ENCODE measurements at places on chromosomes 1 and 21.
A peak's percentile ranks its signal among the peaks of the same experiment; 100 is the strongest.

DNA sequence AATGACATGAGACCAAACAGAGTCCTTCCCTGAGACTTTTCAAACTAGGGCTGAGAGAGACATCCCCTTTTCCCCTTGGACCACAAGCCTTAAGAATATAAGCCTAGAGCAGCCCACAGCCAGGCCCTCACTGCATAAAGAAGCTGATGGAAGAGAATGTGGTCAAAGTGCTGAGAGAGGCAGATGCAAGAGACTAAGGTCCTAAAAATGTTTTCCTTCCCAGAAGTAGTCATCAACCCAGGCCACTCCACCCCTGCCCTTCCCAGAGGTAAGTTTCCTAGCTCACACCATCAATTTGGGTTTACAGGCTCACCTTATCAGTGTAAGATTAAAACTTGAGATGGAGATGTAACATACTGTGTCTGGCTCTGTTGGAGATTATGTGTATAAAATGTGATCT is 58.2 kb downstream of the BCAR3 start:
- no peak for DNase-seq

DNA sequence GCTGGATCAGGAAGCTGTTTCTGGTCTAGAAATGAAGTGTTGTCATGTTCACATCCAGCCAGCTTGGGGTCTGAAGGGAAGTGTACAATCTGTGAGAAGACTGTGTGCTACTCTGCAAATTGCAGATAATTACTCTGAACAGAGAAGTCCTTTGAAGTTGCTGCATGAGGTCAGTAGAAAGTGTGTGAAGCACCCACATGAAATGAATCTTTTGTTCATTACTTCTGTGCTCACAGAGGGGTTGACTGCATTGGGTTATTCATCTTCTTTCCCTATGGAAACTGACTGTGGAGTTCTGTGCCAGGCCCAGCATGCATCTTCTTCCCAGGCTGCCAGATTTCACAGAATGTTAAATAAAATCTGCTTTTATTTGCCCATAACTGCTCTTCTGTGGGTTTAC is 47.1 kb downstream of the CTH start:
- no peak for DNase-seq

DNA sequence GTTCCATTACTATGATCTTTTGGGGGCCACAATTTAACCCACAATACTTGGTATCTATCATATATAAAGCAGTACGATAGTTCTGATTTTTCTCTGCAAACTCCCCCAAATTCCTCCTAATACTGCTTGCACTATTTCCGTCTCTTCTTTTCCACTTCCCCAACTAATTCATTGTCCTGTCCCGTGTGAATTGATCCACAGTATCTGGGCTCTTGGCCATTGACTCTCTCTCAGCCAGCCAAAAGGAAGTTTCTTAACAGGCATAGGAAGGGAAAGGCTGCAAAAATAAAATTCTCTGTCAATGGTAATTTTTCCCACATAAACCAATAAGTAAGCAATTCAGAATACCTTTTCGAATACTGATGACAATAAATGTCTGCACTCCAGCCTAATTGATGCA is 91.7 kb upstream of the DSCAM start:
- DNase-seq, result no peak

DNA sequence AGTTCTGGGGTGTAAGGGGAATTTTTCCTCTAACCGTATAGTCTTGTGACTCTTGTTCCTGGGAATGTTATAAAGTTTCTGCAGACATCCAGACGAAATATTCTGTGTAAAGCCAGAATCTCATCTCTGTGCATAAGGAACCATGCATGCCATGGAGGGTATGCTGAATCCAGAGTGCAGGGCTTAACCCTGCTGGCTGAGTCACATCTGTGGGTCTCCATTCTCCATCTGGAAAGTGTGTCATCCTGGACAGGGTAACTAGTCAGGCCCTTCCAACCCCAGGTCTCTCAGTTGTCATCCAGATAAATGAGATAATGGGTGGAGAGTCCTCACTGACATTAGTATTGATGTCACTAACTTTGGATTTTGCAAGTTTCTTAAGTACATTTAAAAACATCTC is 48.8 kb downstream of the ATP5PO start:
- DNase-seq, result no peak

DNA sequence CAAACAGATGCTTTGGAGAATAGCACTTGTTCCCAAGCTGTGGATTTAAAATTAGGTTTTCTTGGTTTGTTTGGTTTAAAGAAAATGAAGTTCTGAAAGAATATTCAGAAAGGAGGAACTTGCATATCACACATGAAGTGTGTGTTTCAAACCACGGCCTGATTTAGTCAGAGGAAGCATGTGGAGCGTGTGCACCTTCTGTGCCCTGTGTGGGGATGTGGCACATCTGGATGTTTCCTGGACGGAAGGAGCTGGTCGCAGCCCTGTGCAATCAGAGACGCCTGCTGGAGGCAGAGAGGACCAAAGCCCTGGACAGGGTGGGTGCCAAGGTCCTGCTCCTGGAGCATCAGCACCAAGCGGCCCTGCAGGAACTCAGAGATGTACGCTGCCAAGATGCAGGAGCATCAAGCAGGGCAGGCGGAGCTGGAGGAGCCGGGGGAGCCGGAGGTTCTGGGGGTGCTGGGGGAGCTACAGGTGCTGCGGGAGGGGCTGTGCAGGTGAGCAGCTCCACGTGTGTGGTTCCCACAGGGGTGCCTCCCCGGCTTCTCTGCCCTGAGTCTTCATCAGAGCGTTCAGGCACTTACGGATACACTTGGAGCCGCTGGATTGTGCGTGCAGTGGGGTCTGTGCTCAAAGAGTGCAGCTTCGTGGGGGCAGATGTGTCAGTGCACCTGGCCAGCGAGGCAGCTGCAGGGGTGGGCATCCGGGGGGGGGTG is 45.7 kb downstream of the PCNT start:
- no peak for DNase-seq

GRCh38 chr1:16162163-16162822 is 6.4 kb upstream of the EPHA2 start:
- DNase-seq, result peak; percentile 77

- DNase-seq, result peak; percentile 6
These were observed 485 bp downstream of the SIPA1L2 start for GRCh38 chr1:232629250-232630046.

DNA sequence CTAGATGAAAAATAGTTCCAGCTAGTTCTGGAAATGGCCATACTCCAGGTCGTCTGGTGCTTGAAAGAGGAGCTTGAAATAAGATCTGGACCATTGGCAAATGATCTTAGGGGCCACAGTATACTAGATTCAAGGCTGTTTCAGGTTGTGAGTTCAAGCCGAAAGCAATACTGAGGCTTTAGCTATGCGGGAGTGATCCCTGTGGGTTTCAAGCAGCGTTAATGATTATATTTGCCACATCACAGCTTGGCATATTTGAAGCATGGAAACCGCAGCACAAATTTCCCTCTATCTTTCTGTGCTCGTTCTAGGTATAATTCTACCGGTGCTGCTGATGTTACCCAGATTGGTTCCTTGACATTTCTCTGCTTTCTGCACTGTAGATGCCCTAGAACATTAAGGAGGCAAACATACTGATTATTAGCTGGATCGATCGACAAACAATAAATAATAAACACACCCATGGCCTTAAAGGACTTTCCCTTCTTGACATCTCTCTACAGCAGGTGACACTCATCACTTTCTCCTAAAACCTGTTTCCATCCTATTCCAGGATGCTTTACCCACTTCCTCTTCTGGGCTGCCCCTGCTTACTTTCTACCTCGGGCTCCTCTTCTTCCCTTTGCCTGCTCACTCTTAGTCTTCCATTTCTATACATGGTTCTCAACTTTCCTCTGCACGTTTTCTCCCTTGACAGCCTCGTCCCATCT is 40.6 kb upstream of the LYST start:
- DNase-seq, result no peak

- no peak for DNase-seq
These were observed 223.4 kb downstream of the PLPP3 start for GRCh38 chr1:56355918-56356317.

DNA sequence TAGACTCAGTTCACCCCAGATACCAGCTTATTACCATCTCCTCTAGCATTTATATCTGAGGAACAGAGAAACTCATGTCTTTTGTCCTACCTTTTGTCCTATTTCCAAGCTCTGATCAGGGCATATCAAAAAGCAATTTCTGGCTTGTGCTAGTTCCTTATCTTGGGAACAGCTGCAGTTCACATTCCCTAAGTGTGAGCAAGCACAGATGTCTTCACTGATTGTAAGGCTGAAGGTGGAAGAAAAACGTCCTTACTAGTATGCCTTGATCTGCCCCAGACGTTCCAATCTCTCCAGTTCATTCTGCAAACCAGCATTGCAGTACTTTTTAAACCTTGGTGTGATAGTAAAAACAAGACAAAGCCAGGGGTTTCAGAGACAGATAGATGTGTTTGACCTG is 139.8 kb downstream of the NCAM2 start:
- no peak for DNase-seq

DNA sequence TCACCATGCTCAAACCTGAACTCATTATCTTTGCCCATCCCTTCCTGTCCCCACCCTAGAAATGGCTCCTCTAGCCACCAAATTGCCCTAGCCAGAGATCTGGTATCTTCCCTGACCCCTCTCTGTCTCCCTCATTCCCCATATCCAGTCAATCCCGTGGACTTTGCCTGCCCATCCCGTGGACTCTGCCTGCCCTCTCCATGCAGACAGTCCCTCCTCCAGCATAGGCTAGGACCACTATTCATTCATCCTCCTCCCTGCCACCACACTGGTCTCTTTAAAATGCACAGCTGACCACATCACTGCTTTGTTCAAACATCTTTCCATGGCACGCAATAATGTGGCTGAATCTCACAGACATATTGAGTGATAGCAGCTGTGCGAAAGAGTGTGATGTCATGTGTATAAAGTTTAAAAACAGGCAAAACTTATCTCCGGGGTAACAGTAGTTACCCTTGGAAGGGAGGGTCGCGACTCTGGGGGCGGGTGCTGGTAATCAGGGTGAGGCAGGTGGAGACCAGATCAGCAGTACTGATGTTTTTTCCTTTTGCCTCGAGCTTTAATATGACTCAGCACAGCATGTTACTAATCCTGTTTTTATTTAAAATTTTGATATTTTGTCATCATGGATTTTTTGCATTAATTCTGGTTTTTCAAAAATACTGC is 4.8 kb upstream of the SLC2A1 start:
- DNase-seq, result no peak

DNA sequence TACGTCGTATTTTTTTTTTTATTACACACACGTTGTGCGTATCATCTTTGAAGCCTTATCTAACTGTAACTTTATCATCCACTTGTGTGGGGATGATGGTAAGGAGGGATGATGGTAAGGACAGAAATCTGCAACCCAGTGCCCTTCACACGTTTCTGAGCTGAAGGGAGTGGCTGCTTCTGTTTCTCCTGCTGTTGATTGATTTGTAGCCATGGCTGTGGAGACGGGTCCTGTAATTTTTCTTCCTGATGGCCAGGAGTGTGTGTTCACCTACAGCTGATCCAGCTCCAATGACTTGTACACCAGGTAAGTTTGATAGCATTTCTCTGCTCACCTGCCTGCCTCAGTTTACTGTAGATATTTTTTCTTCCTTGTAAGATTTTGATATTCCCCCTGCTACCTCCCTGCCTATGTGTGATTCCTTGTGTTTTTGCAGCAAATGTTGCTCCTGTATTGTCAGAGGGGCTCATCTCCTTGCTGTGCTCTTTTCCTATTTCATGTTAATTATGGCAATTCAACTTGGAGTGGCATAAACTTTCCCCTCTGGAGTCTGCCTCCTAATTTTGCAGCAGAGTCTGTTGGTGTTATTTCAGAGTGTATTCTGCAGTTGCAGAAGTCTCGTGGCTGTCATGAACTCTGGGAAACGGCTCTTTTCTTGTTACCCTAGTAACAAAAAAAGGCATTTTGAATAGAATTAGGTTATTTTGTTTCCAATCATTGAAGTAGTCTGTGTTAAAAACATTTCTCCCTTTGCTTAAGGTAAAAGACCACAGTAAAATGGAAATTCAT is 64.1 kb downstream of the SH3BGR start:
- DNase-seq, result no peak

Data from CD4-positive, alpha-beta T cell treated with Interleukin-4 for 1 hour (primary cell).